A549 (cell line): ENCODE measurements at places on chromosomes 11 and 22.

DNA sequence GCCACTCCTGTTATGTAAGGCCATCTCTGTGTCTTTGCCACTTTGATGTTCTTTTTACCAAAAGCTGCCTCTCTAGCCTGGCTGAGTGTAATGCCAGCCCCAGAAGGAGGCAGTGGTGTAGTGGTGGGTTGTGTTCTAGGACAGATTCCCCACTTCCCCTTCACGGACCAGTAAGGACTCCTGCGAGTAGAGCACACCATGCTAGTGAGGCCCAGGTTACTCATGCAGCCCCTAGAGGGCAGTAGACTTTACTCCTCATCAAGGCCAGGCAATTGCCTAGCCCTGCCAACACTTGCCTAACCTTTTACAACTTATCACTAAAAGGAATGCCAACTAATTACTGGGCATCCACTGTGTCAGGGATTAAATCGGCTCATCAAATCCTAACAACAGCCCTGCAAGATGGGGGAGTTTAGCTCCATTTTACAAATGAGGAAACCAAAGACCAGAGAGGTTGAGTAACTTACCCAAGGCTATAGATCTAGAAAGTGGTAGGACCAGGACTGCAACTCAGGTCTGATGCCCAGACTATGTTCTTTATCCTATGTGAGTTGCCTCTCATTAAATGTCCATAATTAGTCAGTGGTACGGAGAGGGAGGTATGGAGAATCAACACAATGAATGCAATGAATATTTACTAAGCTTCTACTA is 75.3 kb downstream of the APIP start:
- DNase-seq: no peak

DNA sequence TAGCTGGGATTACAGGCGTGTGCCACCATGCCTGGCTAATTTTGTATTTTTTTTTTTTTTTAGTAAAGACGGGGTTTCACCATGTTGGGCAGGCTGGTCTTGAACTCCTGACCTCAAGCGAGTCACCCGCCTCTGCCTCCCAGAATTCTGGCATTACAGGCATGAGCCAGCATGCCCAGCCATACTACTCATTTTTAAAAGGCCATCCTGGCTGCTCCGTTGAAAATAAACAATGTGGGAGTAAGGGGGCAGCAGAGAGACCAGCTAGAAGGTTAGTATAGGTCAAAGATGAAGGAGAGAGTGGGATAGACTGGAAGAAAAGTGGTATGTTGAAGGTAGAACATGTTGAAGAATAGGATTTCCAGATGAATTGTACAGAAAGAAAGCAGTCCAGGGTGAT is 17.6 kb upstream of the LIN7C start:
- peak; percentile 61 for DNase-seq

DNA sequence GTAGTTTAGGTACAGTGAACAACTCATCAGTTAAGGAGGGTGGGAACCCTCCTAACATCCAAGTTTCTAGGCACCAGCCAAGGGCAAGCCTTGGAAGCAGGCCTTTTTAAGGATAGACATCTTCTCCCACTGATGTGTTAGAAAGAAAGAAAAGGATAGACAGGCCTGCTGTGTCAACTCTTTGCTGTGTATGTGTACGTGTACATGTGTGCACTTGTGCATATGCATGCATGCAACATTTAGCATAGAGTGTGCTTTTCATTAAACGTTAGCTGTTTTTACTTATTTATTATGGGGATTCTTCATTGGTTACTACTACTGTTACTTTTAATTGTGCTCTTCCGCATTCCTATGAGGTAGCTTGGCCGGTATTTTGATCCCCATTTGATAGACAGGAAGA is 36.1 kb downstream of the RNF169 start:
- no peak for DNase-seq

DNA sequence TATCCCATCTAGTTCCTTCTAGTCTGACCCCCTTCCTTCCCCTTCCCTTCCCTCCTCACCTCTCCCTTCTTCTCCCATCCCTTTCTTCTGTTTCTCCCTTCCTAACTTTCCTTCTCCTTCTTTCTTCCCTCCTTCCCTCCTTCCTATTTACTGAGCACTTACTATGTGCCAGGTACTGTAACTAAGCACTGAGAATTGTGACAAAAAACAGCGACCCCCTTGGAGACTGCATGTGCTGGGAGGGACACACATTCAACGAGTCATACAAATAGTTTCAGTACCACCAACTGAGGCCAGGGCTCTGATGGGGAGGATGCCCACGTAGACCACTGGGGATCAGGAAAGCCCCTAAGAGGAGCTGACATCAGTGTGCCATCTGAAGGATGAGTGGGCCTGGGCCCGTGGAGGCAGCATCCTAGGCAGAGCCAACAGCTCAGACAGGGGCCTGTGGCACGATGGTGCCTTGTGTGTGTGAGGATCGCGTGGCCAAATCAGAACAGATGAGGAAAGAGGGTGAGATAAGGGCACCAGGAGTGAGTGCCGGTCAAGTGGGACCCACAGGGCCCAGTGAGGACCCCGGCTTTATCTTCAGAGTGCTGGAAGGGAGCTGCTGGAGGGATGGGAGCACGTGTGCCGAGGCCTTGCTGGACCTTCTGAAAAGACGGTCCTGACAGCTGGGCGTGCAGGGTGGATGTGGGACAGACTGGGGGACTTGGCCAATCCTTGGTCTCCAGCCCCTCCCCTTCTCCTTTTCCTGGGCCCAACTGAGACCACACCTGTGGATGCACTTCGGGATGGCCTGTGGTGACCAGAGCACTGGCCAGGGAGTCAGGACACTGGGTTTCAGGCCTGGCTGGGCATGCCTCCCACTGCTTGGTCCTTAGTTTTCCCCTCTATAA is 38.4 kb upstream of the CRYBB3 start:
- DNase-seq: no peak

GRCh38 chr11:128552783-128553661 is 34.3 kb downstream of the ETS1 start:
- DNase-seq: no peak

DNA sequence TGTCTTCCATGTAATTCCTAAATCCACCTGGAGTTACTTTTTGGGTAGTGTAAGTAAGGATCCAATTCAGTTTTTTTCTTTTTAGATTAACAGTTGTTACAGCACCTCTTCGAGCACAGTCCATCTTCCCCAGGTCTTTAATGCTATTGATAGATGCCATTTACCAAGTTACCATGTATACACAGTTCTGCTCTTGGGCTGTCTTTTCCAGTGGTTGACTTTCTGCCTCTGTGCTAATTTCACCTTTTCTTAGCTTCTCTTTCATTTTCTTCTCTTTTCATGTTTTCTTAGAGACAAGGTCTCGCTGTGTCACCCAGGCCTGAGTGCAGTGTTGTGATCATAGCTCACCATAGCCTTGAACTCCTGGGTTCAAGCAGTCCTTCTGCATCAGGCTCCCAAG is 12.0 kb downstream of the ATXN10 start:
- no peak for DNase-seq

DNA sequence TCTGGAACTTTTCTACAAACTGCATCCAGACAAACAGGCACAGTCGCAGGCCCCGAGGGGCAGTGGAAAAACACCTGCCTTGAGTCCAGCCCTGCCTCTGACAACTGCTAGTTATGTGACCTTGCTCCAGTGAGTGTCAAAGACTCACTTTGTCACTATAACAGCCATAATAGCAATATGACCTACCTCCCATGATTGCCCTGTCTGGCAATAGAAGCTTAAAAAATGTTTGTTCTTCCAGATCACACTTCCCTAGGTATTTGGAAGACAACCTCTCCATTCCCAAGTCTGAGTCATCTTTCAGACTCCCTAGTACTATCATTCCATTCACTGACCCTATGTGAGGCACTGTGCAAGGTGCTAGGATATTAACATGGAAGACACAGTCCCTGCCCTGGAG is 74.5 kb downstream of the RPL27A start:
- no peak for DNase-seq

- no peak for DNase-seq
Measured at GRCh38 chr22:17827466-17827865, 53.2 kb upstream of the BID start.

GRCh38 chr11:15123849-15124248 is 9.1 kb downstream of the INSC start:
- DNase-seq: peak; percentile 4

DNA sequence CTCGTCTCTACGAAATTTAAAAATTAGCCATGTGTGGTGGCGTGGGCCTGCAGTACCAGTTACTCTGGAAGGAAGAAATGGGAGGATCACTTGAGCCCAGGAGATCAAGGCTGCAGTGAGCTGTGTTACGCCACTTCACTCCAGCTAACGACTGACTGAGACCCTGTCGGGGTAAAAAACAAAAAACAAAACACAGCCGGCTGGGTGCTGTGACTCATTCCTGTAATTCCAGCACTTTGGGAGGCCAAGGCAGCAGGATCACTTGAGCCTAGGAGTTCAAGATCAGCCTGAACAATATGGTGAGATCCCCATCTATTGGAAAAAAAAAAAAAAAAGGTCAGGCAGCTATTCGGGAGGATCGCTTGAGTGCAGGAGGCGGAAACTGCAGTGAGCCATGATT is 2.4 kb downstream of the PAFAH1B2 start:
- no peak for DNase-seq

DNA sequence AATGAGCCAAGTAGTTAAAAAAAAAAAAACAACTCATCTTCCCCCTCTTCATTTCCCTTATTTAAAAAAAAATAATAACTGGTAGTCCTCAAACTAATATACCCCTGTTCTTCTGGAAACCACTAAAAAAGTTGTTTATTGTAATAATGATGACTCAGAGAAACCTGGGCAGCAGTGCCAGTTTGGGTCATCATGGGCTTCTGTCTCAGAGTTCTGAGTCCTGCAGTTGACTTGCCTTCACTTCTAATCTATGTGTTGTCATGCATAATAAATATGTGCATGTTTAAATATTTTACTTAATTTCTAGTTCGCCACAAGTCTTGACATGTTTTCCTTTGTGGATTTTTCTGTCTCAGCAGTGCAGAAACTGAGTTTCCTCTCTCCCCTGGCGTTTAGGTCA is 46.8 kb downstream of the PPP2R1B start:
- DNase-seq: no peak

- no peak for DNase-seq
Measured at GRCh38 chr22:40290516-40290915, 55.8 kb upstream of the ADSL start.

GRCh38 chr11:88122956-88123355 is 52.3 kb downstream of the RAB38 start:
- no peak for DNase-seq

GRCh38 chr11:18697576-18697975 is 1.0 kb upstream of the TMEM86A start:
- no peak for DNase-seq

DNA sequence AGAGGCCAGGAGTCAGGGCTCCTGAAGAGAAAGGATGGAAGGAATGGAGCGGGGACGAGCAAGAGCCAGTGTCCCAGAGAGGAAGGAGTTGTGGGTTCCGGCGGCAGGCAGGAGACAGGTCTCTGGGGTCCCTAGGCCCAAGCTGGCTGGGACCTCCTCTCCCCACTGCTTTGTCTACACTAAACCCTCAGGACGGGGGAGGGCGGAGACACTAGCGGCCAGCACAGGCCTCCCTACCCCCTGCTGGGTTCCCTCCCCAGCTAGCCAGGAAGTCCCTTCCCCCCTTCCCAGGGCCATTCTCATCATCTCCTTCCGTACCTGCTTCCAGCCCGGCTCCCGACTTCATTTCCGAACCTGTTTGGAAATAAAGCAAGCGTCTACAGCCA is 79.5 kb downstream of the ST3GAL4 start:
- no peak for DNase-seq

- peak; percentile 47 for DNase-seq
Measured at GRCh38 chr11:11786771-11787170, 55.0 kb upstream of the USP47 start.

DNA sequence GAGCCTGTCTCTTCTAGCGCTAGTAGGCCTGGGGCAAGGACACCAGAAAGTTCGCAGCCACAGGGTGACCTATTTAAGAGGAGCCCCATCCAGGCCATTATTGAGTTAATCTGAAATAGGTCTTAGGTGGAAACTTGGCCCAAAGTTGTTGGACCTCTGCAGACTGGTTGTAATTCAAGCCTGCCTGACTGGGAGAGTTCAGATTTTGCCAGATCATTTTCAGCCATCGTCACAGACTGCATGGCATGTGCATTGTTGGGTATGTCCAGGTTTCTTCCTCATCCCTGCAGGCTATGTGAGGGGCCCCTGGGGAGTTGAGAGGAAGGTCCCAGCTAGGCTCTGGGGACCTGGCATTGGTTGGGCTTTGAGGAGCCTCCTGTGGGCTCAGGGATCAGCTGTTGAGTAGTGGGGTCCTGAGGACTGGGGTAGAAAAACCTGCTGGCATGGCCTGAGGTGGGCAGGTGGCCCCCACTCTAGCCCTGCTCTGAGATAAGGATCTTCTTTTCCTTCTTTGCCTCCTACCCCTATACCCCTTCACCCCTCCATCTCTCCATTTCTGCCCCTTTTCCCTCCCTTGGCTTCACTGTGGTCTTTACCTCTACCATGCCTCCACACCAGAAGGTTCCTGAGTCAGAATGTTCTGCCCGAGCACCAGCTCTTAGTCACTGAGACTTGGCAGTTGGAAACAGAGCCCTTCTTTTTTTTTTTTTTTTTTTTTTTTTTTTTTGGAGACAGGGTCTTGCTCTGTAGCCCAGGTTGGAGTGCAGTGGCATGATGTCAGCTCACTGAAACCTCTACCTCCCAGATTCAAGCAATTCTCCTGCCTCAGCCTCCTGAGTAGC is 112.7 kb downstream of the MORC2 start:
- no peak for DNase-seq

DNA sequence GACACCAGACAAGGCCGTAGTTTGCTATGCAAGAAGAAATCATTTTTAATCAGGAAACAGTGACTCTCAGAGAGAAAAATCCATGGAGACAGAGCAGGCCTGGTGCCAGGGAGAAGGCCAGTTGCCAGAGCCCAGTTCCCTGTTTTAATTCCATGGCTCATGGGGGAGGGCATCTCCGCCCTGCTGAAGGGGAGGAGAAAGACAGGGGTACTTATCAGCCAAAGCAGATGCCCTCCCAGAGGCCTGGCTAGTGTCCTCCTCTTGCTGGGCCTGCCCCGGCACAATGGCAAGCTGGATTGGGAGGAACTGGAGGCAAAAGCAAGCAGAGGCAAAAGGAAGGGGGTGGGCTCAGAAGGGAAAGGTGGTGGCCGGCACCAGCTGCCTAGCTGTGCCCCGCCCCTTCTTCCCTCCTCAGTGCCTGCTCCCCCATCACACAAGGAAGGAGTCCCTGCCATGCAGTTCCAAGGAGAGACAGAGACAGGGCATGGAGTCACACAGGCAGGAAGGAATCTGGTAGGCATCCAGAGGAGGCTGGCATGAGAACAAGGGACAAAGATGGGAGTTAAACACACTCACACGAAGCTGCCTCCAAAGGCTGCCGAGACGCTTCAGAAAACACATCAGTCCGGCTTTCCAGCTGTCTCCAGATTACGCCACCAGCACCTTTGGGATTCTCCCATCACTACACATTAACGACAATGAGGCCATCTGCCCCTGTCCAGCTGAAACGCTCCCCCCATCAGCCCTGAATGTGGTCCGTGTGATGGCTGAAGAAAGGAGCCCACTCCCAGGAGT is 591.8 kb downstream of the BUD13 start:
- no peak for DNase-seq

DNA sequence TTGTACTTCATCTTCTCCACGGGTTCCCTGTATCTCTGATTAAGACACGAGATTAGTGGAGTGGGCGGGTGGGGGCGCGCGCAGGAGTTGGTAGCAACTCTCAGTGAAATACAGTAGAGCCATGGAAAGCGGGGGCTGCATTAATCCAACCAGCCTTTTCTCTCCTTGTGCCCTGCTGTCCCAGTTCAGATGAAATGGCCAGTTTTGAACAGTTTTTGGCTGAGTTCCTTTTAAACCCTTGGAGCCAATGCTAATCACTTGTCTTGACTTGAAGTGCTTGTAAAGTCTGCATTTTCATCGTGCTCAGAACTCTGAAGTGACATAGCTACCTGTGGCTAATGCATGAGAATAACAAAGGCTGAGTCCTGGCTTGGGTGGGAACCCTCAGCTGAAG is 734 bp upstream of the TMEM123 start:
- no peak for DNase-seq
